Lung (tissue), 17 donors: ENCODE measurements at places on chromosomes 1 and 21. TPM values are rescaled to one million over a fixed set of nuclear protein-coding genes. Genes with fewer than 3 reads are reported as not detected.

The DNASE2B gene
- 4.9 TPM for polyA plus RNA-seq

The KIF26B gene
- polyA plus RNA-seq: 1.7 TPM

The ALX3 gene
- polyA plus RNA-seq: 0.16 TPM

The L1TD1 gene
- 0.77 TPM for polyA plus RNA-seq

The GJB4 gene
- 0.06 TPM for polyA plus RNA-seq

The RXRG gene
- 1.8 TPM for polyA plus RNA-seq

The HLCS gene
- polyA plus RNA-seq: 5.0 TPM

DNA sequence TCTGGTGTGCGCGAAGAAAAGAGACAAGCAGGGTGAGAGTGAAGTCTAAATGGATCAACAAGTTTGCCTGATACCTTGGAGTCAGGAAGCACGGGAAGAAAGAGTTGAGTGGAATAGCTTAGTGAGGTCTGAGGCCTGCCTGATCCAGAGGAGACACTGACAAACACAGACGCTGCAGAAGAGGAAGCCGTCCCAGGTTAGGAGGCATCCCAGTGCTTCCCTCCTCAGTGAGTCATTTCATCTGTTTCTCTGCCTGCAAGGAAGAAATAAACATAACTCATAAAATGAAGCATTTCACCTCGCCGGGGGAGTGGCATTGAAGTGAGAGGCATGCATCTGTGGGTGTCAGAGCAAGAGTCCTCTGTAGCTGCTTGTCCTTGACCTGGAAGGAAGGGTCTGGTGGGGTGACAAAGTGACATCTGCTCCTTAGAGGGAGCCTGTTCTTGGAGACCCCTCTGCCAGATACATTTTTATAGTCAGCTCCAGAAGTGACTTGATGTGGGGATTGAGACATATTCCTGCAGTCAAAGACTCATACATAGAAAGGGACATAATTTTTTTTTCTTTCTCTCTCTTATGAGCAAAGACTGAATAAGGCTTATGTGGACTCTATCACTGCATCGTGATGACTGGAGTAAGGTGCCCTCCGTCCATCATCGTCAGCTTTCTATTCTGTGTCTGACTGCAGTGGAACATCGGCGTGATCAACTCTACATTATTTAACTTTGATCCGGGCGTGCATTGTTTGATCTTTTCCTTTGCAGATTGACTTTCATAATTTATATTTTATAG is 256.7 kb downstream of the KIF26B start:
- DNase-seq: no peak

DNA sequence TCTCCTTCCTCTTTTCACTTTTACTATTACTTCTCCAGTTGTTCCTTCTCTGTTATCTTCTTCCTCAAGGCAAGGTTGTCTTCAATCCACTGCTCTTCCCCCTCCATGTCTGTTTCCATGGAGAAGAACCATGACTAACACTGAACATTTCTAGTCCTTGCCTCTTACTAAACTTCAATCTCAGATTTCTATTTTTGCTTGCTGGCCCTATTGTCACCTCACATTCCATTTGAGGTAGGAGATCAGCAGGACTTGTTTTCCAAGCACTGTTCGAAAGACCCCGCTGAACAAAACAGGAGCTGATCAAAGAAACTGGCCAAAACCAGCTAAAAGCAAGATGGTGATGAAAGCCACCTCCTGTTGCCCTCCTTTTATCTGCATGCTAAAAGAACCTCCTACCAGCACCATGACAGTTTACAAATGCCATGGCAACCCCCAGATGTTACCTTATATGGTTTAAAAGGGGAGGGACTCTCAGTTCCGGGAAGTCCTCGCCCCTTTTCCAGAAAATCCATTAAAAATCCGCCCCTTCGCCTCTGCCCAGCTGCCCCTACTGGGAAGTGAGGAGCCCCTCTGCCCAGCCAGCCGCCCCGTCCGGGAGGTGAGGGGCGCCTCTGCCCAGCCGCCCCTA is 22.6 kb downstream of the GON4L start:
- DNase-seq: no peak

- DNase-seq: no peak
Measured at GRCh38 chr1:58390091-58390490, 156.4 kb downstream of the OMA1 start.

- no peak for DNase-seq
Measured at GRCh38 chr1:5473268-5473667, 519.0 kb downstream of the NPHP4 start.

GRCh38 chr1:17437580-17438317 is 1.7 kb downstream of the RCC2 start:
- DNase-seq: peak; percentile 71

DNA sequence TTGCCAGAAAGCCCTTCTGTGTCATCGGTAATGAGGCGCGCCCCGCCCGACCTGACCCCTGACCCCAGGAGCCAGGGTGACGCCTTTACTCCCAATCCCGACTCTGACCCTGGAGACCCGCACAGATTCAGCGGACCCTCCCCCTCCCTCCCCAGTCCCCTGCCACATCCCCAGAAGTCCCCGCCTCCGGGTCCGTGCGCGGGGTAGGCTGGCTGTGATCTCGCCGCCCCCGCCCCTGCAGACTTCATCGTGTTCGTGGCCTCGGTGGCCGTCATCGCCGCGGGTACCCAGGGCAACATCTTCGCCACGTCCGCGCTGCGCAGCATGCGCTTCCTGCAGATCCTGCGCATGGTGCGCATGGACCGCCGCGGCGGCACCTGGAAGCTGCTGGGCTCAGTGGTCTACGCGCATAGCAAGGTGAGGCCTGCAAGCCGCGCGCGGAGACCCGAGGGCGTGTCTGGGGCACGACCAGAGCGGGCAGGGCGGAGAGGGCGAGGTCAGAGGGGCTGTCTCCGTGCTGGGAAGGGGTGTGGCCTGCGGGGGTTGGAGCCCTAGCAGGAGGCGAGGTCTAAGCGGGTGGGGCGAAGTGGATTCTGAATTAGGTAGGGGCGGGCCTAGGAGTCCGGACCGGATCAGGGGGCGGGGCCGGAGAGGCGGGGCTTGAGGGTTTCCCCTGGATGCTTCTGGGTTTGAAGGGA is 34.8 kb downstream of the KCNQ4 start:
- peak; percentile 41 for DNase-seq
